ENCODE measurements at places on chromosomes 16 and 17. TPM values are rescaled to one million over a fixed set of nuclear protein-coding genes. Genes with fewer than 3 reads are reported as not detected.

GUCY2D gene
- 0.20 TPM for total RNA-seq

CD300H gene
- not detected for total RNA-seq

TNFRSF12A gene
- total RNA-seq, result 1.1 TPM

HOXB2 gene
- 11.6 TPM for total RNA-seq

MYH13 gene
- total RNA-seq, result not detected

Data from naive thymus-derived CD4-positive, alpha-beta T cell (primary cell).